Cortex of kidney (tissue), 1 donor: ENCODE measurements at places on chromosomes 1 and 21.

- no peak for DNase-seq
These were observed 41.0 kb downstream of the MEGF6 start for GRCh38 chr1:3570066-3570986.

- no peak for DNase-seq
These were observed 77.9 kb downstream of the ADARB1 start for GRCh38 chr21:45152265-45152746.

DNA sequence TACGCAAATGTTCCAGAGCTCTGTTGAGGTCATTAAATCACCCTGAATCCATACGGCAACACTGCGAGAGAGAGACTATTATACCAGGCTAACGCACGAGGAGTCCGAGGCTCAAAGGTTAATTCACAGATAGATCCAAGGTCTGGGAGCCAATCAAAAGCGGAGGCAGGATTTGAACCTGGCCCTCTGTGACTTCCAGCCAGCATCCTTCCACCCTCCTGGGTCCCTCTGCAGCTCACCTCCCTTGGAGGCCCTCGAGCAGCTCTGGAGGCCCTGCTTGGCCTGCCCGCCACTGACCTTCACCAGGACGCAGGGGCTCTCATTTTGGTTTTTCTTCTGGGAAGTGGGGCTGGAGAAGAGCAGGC lies 42.1 kb downstream of the KIAA1614 start:
- DNase-seq = no peak

DNA sequence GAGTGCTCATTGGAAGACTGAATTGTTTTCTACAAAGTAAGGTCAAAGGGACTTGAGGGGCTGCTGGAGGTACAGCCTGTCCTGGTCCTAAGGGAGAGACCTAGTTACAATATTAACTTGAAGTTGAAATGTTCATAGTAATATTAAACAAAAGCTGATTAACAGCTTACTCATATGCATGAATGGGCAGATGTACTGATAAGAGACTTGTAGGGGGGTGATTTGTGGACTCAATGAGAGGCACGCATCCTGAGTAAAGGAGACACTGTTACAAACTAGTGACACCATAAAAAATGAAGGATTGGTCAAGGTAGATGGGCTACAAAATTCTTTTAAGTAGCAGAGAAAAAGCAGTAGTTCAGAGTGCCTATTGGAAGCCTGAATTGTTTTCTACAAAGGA lies 2.7 kb downstream of the HSD11B1 start:
- DNase-seq = no peak

GRCh38 chr1:221283532-221283931 lies 404.3 kb downstream of the HLX start:
- no peak for DNase-seq

- no peak for DNase-seq
These were observed 27.8 kb downstream of the DDAH1 start for GRCh38 chr1:85437139-85437538.
